ENCODE measurements at places on chromosomes 1 and 21.
A peak's percentile ranks its signal among the peaks of the same experiment; 100 is the strongest.

DNA sequence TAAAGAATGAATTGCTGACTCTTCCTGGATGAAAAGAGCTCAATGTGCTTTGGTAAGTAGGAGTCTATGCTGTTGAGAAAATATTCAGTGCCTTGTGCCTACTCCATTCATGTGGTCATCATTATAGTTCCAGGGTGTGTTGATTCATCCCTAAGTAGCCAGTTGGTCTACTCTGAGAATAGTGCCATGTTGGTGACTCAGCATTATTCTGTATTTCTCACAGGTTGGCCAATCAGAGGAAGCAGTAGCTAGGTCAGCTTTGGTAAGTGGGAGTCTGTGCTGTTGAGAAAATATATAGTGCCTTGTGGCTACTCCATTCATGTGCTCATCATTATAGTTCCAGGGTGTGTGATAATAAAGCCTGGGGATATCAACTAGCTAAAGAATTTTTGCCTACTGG is 397.3 kb downstream of the AGBL4 start:
- DNase-seq = no peak

- no peak for DNase-seq
These were observed 25.2 kb upstream of the TAL1 start for GRCh38 chr1:47257224-47257623.

DNA sequence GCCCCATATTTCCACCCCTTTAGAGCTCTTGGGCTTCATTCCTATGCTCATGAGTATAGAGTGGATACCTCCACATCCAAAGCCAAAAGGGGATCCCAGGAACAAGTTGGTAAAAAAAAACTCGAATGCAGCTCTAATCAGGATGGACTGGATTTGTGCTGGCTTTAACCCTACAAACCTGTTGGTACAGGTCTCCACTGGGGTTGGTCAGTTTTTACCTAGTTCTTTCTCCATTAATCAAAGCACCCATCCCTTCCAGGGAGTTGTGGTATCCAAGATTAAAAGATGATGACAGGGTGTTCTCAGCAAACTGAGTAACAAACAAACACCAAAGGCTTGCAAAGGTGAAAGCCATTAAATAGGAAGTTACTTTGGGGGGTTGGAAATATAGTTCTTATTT is 5.9 kb upstream of the CRNN start:
- DNase-seq = no peak

DNA sequence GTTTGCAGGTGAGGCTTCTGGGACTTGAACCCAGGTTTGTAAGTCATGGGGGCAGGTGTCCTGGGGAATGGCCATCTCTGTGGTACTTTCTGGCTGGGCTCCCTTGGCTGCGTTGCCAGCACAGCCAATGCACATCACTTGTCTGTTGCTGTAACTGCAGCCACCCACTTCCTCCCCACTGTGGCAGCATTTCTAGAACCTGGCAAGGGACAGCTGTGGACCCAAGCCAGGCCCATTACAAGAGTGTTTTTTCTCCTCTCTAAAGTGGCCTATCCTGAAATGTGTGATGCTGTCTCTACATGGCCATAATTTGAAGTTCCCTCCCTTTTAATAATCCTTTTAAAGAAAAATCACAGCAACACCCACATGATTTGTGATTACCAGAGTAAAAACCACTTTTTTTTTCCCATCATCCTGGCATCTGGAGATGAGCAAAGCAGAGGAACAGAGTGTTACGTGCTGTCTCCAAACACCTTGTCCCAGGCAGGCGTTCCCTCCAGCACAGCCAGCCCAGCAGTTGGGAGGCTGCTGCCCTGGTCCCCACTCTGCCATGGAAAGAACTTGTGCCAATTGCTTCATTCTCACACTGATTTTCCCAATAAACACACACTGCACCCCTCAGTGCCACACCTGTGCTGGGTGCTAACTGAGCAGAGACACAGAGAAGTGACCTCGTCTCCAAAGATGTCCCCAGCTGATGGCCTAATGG is 360.6 kb upstream of the USP24 start:
- no peak for DNase-seq

- DNase-seq = no peak
These were observed 156.5 kb downstream of the PCNX2 start for GRCh38 chr1:233138788-233139585.

GRCh38 chr1:110125810-110126209 is 13.6 kb downstream of the UBL4B start:
- no peak for DNase-seq

DNA sequence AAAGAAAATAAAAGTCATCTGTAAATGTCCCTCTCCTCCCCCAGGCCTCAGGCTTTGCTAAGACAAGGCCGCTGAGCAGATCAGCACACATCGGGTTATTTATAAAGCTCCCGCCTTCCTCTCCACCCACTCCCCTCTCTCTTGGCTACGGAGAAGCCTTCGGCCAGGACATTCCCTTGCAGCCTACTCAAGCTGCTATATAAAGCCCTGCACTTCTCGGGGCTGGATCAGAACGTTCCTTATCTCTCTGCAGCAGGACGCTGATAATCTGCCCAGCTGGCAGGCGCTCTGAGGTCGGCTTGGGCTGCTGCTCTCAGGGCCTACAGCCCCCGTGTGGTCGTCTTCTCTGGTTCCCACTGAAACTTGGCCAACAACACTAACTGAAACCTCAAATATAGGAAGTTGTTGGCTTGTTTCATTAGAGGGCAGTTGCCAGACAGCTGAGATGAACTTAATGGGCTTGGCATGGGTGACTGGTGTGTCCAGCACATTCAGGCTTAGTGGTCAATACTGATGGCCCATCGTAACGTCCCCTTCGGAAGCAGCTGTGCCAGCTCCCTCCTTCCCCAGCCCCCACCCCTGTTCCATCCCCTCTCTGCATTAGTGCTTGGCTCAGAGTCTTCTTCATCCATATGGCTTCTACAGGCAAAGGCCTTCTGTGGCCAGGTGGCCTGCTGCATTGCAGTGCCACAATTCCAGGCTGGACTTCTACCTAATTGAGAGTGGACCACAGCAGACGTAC is 64.6 kb downstream of the IER5 start:
- peak; percentile 89 for DNase-seq

GRCh38 chr1:75338616-75339483 is 204.7 kb downstream of the LHX8 start:
- peak; percentile 67 for DNase-seq

DNA sequence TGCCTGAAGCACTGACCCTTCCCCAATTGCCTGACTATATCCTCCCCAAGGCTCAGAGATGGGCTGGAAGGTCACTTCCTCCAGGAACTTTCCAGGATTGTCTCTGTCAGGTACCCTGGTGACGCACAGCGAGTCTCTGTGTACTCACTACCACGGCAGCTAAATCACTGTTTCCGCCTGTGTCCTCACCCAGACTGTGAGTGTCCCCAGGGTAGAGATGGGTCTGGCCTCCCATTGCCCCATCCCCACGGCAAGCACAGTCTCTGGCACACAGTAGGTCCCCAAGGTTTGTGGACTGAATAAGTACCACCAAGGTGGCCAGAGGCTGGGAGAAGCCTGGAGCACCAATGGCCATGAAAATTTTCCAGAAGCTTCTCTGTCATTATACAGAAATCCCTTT is 93.8 kb upstream of the RUNX3 start:
- no peak for DNase-seq

DNA sequence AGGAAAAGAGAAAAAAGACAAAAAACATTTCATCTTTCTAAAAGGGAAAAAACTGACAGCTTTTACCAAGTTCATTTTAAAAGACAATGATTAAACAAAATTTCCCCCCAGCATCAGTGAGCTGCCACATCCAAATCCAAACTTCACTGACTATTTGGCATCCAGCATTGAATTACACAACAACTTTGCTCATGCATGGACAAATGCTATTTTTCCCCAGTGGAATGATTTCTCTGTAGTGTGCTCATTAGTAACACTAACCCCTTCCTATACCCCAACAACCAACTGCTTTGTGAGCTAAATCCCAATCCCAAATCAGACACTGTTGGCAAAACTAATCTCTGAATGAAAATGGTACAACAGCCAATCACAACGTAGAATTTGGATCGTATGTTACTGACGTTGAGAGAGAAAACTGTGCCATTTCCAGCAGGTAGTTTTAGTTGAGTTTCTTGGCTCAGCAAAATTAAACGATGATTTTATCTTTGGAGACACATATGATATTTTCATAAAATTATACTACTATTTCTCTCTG is 37.9 kb downstream of the PIK3R3 start:
- no peak for DNase-seq

GRCh38 chr21:42522771-42523170 is 9.1 kb downstream of the SLC37A1 start:
- no peak for DNase-seq

DNA sequence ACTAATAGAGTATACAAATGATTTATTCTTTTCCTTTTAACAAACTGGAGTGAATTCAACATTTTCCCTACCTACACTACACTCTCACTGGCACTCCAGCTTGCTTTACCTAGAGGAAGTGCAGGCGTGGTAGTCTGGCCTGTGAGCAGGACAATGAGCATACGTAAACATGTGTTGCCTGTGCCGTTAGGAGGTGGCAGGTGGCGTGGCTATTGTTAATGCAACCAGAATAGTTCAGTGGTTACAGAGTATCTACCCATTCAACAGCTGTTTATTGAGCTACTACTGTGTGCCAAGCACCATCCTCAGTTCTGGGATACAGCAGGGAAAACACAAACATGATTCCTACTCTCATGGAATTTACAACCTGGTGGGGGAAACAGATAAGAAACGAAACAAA is 299.7 kb upstream of the KAZN start:
- DNase-seq = no peak

DNA sequence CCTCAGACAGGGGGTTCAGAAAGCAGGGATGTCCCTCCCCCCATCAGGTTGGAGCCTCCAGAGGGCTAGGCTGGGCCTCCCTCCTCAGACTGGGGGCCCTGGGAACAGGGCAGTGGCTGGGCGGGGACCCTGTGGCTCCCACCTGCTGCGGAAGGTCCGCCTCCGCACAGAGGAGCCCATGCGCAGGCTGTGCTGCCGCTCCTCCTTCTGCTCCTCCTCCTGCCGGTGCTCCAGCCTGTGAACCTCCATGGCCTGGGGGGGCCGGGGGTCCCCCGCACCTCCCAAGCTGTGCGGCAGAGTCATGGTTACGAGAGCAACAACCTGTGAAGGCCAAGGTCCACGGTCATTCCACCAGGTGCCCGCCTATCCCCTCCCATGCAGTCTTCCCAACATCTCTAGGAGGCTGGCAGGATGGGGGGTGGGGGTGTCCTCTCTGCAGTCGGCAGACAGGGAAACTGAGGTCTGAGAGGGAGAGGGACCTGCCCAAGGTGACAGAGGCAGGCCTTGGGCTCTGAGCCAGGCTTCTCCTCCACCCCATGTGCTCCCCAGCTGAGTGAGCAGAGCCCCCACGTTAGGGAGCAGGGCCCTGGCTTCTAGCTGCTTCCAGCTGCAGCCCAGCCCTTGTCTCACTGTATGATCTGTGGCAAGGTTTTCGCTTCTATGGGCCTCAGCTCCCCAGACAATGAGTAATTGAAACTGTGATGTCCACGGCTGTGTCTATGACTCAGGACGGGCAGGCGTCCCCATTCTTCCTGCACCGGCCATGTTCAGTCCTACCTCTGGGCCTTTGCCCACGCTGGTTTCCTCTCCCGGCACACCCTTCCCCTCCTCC is 3.4 kb downstream of the MYOM3 start:
- DNase-seq = no peak

GRCh38 chr1:36522021-36522420 is 39.3 kb upstream of the CSF3R start:
- DNase-seq = no peak

DNA sequence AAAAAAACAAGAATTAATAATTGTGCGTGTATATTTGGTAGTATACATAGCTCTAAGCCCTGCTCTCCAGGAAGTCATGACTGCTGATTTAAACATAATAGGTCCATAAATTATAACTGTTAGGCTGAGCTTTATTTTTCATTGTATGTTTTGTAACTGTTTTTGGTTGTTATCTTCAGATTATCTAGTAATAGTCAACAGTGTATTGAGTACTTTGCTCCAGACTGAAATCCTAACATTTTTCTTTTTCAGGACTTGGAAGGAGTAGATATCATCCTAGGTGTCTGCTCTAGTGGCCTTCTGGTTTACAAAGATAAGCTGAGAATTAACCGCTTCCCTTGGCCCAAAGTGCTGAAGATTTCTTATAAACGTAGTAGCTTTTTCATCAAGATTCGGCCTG is 90.9 kb downstream of the TMEM200B start:
- no peak for DNase-seq

GRCh38 chr1:208433086-208433485 is 188.9 kb upstream of the PLXNA2 start:
- DNase-seq = no peak

- DNase-seq = peak; percentile 63
These were observed 677 bp downstream of the AGPAT3 start for GRCh38 chr21:43865540-43866259.

GRCh38 chr1:65001231-65001792 is 35.0 kb upstream of the JAK1 start:
- peak; percentile 30 for DNase-seq

DNA sequence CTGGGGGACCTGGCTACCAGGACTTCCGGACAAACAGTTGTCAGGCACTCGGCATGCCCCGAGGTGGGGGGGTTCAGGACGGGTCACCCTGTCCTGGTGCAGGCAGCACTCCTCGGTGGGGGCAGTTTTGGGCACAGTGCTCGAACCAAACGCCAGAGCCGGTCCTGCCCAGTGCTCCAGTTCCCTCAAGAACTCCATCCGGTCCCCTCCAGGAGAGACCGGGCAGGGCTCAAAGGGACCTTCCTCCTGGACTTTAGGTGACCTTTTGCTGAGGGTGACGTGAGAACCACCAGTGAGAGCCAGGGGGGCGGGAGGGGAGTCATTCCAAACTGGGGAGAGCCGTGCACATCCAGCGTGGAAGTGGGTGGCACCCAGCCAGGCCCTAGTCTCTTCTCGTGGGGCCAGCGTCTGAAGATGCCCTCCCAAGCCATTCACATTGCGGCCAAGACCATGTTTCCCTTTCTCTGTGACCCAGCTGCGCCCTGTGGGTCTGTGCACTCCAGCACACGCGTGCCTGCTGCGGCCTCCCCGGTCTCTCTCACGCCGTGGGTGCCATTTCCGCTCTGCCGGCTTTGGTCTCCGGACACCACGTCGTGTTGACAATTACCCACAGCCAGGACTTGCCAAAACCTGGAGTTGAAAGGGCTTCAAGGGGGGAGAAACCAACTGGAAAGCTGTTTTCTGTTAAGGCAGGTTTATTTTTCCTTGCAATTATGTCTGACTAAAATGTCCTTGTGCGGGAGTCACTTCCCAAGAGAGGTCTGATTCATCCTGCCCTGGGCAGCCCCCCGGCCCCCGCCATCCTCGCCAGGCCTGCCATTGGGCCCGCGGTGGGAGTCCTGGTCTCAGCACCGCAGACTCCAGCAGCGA is 178.8 kb upstream of the ARHGEF16 start:
- no peak for DNase-seq

GRCh38 chr1:10415211-10415930 is 14.9 kb upstream of the CENPS start:
- DNase-seq = no peak

GRCh38 chr1:230282157-230282556 is 144.0 kb downstream of the PGBD5 start:
- no peak for DNase-seq

- no peak for DNase-seq
These were observed 99.0 kb upstream of the RAB4A start for GRCh38 chr1:229171934-229172333.

DNA sequence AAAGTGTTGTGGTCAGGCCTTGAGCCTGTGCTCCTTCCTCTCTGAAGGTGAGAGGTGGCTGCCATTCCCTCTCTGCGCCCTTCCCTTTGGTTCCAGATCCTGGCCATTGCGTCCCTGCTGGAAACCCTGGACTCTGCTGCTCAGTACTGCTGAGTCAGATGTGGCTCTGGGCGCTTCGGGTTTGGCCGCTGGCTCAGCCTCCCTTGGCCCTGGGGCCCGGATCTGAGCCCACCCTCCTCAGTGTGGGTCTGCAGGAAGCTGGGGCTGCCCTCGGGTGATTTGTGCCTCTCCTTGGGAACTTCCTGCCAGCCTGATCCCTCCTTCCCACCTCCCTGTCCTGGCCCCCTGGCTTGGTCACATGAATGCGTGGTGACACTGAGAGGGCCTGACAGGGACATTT is 32.2 kb downstream of the QSOX1 start:
- no peak for DNase-seq

Measured in GM12865 (cell line).